Stomach (tissue), 19 donors: ENCODE measurements at places on chromosomes 7 and 10. TPM values are rescaled to one million over a fixed set of nuclear protein-coding genes. Genes with fewer than 3 reads are reported as not detected.
A peak's percentile ranks its signal among the peaks of the same experiment; 100 is the strongest.

GPR158 gene
- 1.1 TPM for total RNA-seq

ACSM6 gene
- total RNA-seq: not detected

CPA2 gene
- total RNA-seq: not detected

HOXA5 gene
- total RNA-seq: 2.9 TPM

ANKRD61 gene
- not detected for total RNA-seq

ITIH5 gene
- 24.4 TPM for total RNA-seq

SPDYE6 gene
- total RNA-seq: not detected

ACBD7 gene
- total RNA-seq: 2.2 TPM

CHST15 gene
- total RNA-seq: 30.4 TPM

ARHGAP22 gene
- total RNA-seq: 2.3 TPM

GRCh38 chr7:1959305-1959704 lies 273.4 kb downstream of the MAD1L1 start:
- no peak overlapping the region for H3K4me3 ChIP-seq
- no peak overlapping the region for H3K27ac ChIP-seq

DNA sequence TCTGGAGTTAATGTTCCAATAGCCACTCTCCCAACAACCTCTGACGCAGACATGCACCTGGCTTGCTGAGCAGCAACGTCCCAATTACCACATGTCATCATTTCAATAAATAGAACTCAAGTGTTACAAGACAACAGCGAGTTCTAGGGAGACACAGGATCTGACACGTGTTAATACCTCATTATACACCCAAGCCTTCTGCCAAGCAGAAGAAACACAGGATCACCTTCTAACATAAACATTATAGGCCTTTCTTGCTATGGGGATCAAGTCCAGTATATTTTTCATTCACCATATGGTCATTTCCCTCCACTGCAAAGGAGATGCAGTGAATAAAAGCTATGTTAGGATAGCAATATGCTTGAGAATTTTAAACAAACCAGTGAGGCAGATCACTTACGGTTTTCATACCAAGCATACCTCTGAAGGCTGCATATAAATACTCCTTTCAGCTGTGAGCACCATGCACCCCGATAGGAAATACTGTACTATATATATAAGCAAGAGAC lies 74.2 kb downstream of the JAZF1 start:
- H3K27ac ChIP-seq: no peak overlapping the region
- peak; percentile 44 for DNase-seq
- H3K27me3 ChIP-seq: no peaks in the 10 kb centered on the region

GRCh38 chr7:155363852-155364600 lies 66.3 kb downstream of the INSIG1 start:
- no peaks in the 10 kb centered on the region for H3K36me3 ChIP-seq
- no peak overlapping the region for H3K4me3 ChIP-seq
- H3K27me3 ChIP-seq: peaks cover 74% of the 10 kb centered on the region
- no peaks in the 10 kb centered on the region for H3K4me1 ChIP-seq
- no peak overlapping the region for H3K27ac ChIP-seq

- no peak for DNase-seq
- H3K27ac ChIP-seq: no peak overlapping the region
- peaks cover 34% of the 10 kb centered on the region for H3K4me1 ChIP-seq
Observed at GRCh38 chr7:6007386-6007785, 1.5 kb downstream of the PMS2 start.

- H3K4me3 ChIP-seq: no peak overlapping the region
- no peaks in the 10 kb centered on the region for H3K4me1 ChIP-seq
- DNase-seq: no peak
- peaks cover 62% of the 10 kb centered on the region for H3K36me3 ChIP-seq
- no peak overlapping the region for H3K27ac ChIP-seq
- no peaks in the 10 kb centered on the region for H3K27me3 ChIP-seq
Observed at GRCh38 chr10:420154-421121, 269.0 kb downstream of the DIP2C start.

- no peaks in the 10 kb centered on the region for H3K27me3 ChIP-seq
- H3K4me1 ChIP-seq: peaks cover 7% of the 10 kb centered on the region
- H3K36me3 ChIP-seq: no peaks in the 10 kb centered on the region
- H3K4me3 ChIP-seq: no peak overlapping the region
Observed at GRCh38 chr7:117163101-117163500, 159.8 kb downstream of the WNT2 start.

- H3K27ac ChIP-seq: no peak overlapping the region
- H3K36me3 ChIP-seq: peaks cover 13% of the 10 kb centered on the region
- H3K4me1 ChIP-seq: no peaks in the 10 kb centered on the region
- H3K4me3 ChIP-seq: no peak overlapping the region
- H3K27me3 ChIP-seq: no peaks in the 10 kb centered on the region
- DNase-seq: no peak
Observed at GRCh38 chr7:111802194-111802772, 240.0 kb upstream of the IMMP2L start.

DNA sequence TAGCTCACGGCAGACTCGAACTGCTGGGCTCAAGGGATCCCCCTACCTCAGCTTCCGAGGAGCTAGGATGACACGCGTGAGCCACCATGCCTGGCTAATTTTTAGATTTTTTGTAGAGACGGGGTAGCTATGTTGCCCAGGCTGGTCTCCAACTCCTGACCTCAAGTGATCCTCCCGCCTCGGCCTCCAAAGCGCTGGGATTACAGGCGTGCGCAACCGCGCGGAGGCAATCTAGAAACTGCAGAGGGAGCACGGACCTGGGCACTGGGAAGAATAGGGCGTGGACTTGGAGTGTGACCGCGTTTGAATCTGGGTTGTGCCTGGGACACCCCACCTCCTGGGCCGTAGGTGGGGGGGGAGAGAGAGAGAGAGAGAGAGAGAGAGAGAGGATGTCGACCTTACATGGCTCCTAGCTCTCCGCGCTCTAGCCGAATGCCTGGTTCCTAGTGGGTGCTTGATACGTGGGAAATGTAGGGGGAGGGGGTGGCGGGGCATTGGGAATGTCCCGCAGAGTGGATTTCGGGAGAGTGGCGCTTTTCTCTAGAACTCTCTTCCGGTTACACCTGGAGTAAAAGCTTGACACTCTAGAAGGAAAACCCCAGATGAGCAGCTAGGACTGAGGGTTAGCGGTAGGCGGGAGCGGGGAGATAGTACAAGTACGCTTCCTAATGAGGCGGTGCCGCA lies 1.2 kb upstream of the MAP3K8 start:
- peak overlapping the region; percentile 81 for H3K4me3 ChIP-seq
- H3K36me3 ChIP-seq: peaks cover 6% of the 10 kb centered on the region
- peaks cover 32% of the 10 kb centered on the region for H3K4me1 ChIP-seq
- H3K27me3 ChIP-seq: no peaks in the 10 kb centered on the region

DNA sequence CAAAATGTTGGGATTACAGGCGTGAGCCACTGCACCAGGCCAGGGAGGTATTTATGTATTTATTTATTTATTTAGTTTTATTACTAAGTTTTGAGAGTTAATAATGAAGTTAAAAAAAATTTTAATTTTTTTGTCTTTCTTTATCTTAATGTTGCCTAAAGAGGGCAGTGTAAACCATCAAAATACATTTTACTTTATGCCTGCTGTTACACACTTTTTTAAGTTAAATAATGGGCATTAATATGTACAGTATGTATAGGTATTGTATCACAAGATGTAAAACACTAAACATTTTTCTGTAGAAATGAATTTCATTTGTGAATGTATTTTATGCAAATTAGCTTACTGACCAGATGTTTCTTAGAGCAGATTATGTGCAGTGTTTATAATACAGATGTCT lies 129.4 kb downstream of the AASS start:
- H3K4me1 ChIP-seq: no peaks in the 10 kb centered on the region
- no peaks in the 10 kb centered on the region for H3K36me3 ChIP-seq
- no peak overlapping the region for H3K4me3 ChIP-seq

GRCh38 chr10:112412696-112413095 lies 34.0 kb downstream of the ZDHHC6 start:
- no peak for DNase-seq
- no peak overlapping the region for H3K27ac ChIP-seq
- H3K4me3 ChIP-seq: no peak overlapping the region
- peaks cover 82% of the 10 kb centered on the region for H3K36me3 ChIP-seq

GRCh38 chr7:90474284-90475210 lies 5.1 kb downstream of the PTTG1IP2 start:
- DNase-seq: no peak
- H3K36me3 ChIP-seq: no peaks in the 10 kb centered on the region
- H3K4me3 ChIP-seq: no peak overlapping the region
- no peak overlapping the region for H3K27ac ChIP-seq
- H3K4me1 ChIP-seq: no peaks in the 10 kb centered on the region
- no peaks in the 10 kb centered on the region for H3K27me3 ChIP-seq

- DNase-seq: no peak
- H3K27ac ChIP-seq: no peak overlapping the region
- no peaks in the 10 kb centered on the region for H3K36me3 ChIP-seq
- H3K4me3 ChIP-seq: no peak overlapping the region
- H3K4me1 ChIP-seq: no peaks in the 10 kb centered on the region
- H3K27me3 ChIP-seq: no peaks in the 10 kb centered on the region
Observed at GRCh38 chr7:37964196-37964595, 43.8 kb downstream of the EPDR1 start.

DNA sequence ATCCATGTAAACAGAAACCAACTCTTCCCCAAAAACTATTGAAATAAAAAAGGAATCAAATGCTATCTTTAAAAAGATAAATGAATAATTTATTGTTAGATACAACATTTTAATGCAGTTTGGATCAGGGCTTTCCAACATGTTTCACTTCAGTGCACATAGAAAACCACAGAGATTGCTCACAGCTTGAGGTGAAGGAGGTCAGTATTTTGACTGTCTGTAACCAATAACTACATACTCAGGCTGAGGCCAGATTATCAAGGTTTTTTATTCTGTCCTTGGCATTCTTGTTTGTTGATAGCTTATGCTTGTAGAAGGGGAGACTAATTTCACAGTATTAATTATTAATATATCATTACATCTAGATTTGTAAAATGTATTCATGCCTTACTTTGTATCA lies 195.5 kb downstream of the PRKG1 start:
- DNase-seq: no peak
- H3K27me3 ChIP-seq: no peaks in the 10 kb centered on the region
- H3K4me1 ChIP-seq: peaks cover 4% of the 10 kb centered on the region
- H3K36me3 ChIP-seq: no peaks in the 10 kb centered on the region
- H3K4me3 ChIP-seq: no peak overlapping the region

DNA sequence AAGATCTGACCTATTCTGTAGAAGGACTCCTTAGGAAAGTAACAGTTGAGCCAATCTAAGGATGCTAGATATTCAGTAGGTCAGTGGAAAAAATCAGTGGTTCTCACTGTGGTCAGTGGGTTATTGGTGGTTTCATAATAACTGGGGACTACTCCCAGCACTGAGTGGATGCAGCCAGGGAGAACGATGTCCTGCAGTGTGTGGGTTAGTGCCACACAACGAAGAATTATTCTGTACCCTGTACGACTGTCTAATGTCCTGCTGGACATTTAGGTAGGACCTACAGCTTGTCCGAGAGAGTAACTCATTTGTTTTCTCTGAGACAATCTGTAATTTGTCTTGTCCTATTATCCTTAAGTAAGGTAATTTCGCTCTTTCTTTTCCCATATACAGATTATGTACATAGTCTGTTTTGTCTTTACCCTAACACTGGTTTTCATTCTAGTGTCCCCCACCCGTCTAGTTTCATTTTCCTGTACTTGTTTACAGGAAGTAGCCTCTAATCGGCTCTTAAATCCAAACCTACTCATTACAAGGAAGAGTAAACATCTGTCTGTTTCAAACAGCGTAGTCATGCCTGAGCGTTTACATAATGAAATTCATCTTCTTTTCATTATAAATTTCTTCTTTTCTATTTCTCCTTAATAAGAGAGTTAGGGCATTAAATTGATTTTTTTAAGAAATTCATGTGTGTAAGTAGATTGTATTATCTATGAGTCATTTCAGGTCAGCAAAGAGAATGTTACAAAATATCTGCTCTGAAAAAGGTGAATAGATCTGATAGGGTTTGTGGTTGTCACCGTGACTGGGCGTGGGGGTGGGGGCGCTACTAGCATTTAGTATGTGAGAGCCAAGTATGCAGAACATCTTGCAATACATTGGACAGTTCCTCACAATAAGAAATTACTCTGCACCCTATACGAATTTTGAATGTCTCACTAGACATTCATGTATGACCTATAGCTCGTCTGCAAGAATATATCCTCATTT lies 8.3 kb upstream of the ZC3HAV1L start:
- no peaks in the 10 kb centered on the region for H3K27me3 ChIP-seq
- H3K4me3 ChIP-seq: no peak overlapping the region
- H3K4me1 ChIP-seq: no peaks in the 10 kb centered on the region
- H3K27ac ChIP-seq: peak overlapping the region; percentile 48

GRCh38 chr10:117626228-117626627 lies 83.7 kb downstream of the EMX2 start:
- no peak for DNase-seq
- H3K27ac ChIP-seq: no peak overlapping the region
- H3K4me3 ChIP-seq: no peak overlapping the region
- no peaks in the 10 kb centered on the region for H3K36me3 ChIP-seq
- H3K4me1 ChIP-seq: no peaks in the 10 kb centered on the region
- no peaks in the 10 kb centered on the region for H3K27me3 ChIP-seq

GRCh38 chr7:64666663-64667050 lies 724 bp downstream of the ZNF107 start:
- DNase-seq: no peak
- peaks cover 29% of the 10 kb centered on the region for H3K4me1 ChIP-seq
- H3K27me3 ChIP-seq: no peaks in the 10 kb centered on the region
- H3K27ac ChIP-seq: peak overlapping the region; percentile 82
- H3K4me3 ChIP-seq: peak overlapping the region; percentile 88
- H3K36me3 ChIP-seq: peaks cover 24% of the 10 kb centered on the region

GRCh38 chr7:33750177-33750576 lies 155.2 kb upstream of the BMPER start:
- no peak overlapping the region for H3K4me3 ChIP-seq
- H3K27ac ChIP-seq: no peak overlapping the region
- DNase-seq: no peak
- no peaks in the 10 kb centered on the region for H3K27me3 ChIP-seq
- no peaks in the 10 kb centered on the region for H3K4me1 ChIP-seq

DNA sequence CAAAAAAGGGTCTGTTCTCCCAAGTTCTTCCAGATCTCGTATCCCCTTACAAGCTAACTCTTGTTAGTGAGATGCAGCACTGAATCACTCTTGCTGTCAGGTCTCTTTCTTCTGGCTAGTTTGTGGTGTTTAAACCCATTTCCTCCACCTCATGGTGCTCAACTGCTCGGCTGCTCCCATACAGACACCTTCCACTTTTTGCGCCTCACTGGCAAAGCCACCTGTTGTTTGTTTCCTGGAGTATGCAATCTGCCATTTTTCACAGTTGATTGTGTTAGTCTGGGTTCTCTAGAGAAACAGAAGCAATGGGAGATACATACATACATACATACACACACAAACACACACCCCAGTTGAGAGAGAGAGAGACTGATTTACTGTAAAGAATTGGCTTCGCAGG lies 124.4 kb upstream of the SP8 start:
- no peaks in the 10 kb centered on the region for H3K27me3 ChIP-seq
- H3K4me1 ChIP-seq: no peaks in the 10 kb centered on the region
- no peaks in the 10 kb centered on the region for H3K36me3 ChIP-seq
- DNase-seq: no peak

DNA sequence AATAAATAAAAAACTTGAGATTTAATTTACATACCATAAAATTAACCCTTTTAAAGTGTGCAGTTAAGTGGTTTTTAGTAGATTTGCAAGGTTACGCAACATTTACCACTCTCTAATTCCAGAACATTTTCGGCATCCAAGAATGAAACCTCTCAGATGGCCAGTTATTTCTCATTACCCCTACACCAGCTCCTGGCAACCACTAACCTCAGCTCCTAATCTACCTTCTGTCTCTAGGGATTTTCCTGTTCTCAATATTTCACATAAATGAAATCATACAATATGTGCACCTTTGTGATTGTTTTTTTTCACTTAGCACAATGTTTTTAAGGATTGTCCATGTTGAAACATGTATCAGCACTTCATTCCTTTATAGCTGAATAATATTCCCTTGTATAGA lies 45.1 kb downstream of the INPP5F start:
- H3K4me1 ChIP-seq: peaks cover 28% of the 10 kb centered on the region
- peak overlapping the region; percentile 61 for H3K27ac ChIP-seq
- H3K27me3 ChIP-seq: no peaks in the 10 kb centered on the region
- no peaks in the 10 kb centered on the region for H3K36me3 ChIP-seq
- H3K4me3 ChIP-seq: no peak overlapping the region
